ENCODE measurements at places on chromosomes 1 and 21.

DNA sequence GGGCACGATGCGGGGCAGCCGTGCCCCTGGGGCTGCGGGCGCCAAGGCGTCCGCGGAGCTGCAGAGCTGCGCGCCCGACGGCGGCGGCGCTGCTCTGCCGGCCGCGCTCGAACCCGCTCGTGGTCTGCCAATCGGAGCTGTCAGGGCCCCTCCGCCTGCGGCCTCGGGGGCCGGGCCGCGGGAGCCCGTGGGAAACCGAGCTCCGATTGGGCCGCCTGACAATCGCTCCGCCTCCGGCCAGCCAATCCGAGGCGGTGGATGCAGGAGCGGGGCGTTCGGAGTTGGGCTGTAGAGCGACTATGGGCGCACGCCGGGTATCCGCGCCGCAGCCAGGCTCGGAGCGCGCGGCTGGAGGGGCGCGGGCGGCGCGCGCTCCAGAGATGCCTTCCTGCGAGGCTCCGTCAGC lies 100.5 kb upstream of the SOD1 start:
- DNase-seq = peak; percentile 97

GRCh38 chr1:173038875-173039554 lies 11.7 kb downstream of the TNFSF18 start:
- DNase-seq = no peak

DNA sequence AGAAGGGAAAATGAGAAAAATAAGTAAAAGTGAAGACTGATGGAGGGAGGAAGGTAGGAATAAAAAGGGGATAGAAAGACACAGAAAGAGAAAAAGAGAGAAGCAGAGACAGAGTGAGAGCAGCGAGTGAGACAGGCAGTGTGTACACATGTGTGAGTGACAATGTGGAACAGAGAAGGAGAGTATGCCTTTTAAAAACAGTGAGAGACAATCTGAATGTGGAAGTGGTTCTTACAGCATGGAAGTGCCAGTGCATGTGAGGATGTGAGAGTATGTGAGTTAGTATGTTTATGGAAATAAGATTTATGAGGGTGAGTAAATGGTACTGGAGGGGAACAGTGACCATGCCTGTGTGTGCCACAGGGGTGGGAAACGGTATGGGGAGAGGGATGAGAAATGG lies 1.2 kb downstream of the NEGR1 start:
- DNase-seq = no peak

GRCh38 chr1:9670085-9670484 lies 18.6 kb downstream of the PIK3CD start:
- no peak for DNase-seq

DNA sequence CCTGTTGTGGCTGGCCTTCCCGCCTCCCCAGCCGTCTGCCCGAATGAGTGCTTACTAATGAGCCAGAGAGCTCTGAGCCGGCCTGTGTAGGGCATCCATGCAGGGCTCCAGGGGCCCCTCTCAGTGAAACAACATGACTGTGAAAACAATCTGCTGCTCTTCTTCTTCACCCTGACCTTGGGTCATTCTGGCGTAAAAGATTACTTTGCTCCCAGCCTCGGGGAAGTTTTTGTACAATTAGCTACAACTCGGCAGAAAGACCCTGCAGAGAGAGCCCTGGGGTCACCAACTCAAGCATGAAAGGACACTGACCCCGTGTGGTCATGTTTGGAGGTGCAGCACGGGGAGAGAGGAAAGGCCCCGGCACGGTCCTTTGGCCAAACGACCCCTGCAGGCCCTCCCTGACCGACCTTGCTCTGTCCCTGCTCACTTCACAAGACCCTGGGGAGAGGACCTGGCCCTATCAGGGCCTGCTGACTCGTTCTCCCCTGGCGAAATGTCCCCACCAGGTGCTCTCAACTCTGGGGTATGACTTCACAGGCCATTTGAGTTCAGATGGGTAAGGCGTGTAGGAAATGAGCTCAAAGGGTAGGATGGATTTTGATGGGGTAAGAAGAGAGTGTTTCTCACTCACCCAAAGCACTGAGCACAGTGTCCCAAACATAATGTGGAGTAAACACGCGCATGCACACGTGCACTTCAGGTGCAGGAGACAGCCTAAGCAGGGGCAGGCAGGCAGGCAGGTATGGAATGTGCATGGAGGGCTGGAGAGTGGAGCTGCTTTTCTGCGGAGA lies 22.9 kb upstream of the FAM20B start:
- peak; percentile 96 for DNase-seq

GRCh38 chr1:4126731-4127591 lies 226.9 kb upstream of the C1orf174 start:
- DNase-seq = no peak

DNA sequence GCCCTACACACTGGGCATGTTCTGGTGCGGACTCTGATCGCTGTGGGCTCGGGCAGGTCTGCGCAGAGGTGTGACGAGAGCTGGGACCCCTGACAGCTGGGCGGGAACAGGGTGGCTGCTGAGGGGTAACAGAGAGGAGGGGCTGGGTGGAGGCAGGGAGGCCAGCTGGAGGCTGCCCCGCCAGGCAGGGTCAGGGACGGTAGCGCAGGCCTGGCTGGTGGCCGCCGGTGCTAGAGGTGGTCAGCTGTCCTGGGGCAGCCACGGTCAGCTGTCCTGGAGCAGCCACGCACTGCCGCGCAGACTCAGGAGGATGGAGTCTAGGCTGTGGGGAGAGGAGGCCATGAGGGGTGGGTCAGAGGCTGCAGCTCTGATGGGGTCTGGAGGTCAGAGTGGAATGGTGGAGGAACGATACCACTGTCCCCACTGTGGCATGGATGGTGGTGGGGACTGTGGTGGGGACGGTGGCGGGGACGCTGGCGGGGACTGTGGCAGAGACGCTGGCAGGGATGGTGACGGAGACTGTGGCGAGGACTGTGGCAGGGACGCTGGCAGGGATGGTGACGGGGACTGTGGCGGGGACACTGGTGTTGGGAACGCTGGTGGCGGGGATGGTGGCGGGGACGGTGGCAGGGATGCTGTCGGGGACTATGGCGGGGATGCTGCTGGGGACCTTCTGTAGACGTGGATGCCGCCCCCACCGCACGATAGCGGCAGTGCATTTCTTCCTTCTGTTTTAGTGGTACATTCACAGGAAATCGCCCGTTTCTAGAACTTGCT lies 21.3 kb upstream of the LRRC3 start:
- no peak for DNase-seq

DNA sequence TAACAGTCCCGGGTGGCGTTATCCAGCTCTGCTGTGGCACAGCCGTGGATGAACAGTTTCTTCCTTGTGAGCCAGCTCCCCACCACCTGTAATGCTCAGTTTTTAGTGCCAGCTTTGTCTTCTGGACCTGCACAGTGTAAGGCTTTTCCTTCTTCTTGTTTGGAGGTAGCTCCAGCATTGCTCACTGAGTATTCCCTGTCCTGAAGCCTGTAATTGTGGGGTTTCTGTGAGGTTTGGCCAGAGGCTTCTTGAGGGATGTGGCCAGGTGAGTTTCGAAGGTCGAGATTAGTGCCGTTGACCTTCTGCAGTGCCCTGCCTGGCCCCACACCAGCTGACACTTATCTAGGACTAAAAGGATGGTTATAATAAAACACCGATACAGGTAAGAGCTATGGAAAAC lies 75.0 kb downstream of the PBX1 start:
- DNase-seq = no peak

GRCh38 chr1:191074881-191075280 lies 597.2 kb upstream of the BRINP3 start:
- DNase-seq = no peak

- DNase-seq = no peak
These were observed 40.5 kb upstream of the KLF17 start for GRCh38 chr1:44078104-44078503.

DNA sequence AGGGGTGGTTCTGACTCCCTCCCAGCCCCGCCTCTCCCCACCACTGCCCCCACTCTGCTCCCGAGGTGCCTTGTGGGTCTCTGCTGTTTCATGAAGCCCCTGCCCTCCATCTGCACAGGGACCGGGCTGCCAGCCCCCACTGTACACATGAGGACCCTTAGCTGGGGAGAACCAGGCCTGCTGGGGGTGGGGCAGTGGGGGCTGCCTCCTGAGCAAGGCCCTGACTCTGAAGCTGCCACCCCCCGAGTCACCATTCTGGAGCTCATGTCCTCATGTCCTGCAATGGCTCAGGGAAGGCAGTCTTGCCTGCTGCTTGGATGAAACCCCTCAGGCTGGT lies 8.4 kb downstream of the HES3 start:
- DNase-seq = no peak

GRCh38 chr1:33292726-33293340 lies 28.1 kb downstream of the A3GALT2 start:
- DNase-seq = no peak

- DNase-seq = no peak
These were observed 130.5 kb downstream of the DISC1 start for GRCh38 chr1:231757101-231757404.

- no peak for DNase-seq
These were observed 20.4 kb upstream of the PADI2 start for GRCh38 chr1:17139637-17140036.

All from glutamatergic neuron (in vitro differentiated cells).